Natural killer cell (primary cell): ENCODE measurements at places on chromosomes 2 and 18.

GRCh38 chr2:236857246-236857645 is 228.4 kb upstream of the COPS8 start:
- DNase-seq = no peak

GRCh38 chr2:16614314-16614860 is 51.2 kb downstream of the CYRIA start:
- no peak for DNase-seq

GRCh38 chr2:236587861-236588815 is 18.5 kb downstream of the ACKR3 start:
- DNase-seq = no peak

DNA sequence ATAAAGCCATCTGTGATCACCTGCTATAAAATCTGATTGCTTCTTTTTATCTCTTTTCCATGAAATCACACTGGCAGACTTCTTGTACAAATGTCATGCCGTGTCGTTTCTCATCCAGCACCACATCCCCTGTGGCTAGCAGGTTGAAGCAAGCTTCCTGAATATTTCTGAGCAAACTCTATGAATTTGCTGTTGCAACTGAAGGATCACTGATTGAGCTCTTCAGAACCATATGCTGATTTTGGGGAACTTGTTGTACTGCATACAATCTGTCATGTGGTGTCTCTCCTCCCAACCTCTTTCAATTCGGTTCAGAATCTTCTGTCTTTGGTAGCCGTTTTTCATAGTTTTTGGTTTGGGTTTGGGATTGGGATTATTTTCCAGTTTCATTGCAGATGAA is 57.7 kb upstream of the RBMS1 start:
- peak; percentile 6 for DNase-seq

DNA sequence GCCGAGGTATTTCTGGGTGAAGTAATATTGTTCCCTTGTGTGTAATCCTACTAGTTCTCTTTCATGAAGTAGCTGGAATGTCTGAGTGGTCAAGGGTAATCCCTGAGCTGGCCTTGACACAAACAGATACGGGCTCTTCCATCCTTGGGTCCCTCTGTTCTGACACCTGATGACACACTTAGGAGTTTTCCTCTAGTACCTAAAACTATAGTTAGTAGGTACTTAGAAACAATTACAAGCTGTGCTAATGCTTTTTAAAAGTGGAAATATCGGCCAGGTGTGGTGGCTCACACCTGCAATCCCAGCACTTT is 59.2 kb upstream of the IL1R1 start:
- DNase-seq = no peak

GRCh38 chr2:241762933-241763369 is 13.7 kb upstream of the GAL3ST2 start:
- DNase-seq = peak; percentile 86

DNA sequence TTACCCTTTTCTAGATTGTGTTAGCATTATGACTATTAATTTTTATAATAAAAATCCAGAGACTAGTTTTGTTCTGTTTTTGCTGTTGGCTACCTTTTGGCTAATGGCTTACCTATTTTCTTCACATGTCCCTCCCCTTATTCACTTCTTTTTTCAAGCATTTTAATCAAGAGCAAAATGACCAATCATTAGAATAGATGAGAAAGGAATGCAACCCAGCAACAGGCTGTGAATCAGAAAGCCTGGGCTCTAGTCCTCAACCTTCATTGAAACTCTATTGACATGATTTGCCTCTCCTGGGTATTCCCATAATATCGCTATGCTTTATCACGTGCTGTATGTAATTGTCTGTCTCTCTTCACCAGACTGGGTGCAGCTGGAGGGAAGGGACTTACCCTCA is 370.1 kb downstream of the IRS1 start:
- DNase-seq = no peak

- DNase-seq = no peak
Observed at GRCh38 chr2:41084321-41084720, 632.4 kb upstream of the SLC8A1 start.

GRCh38 chr2:15072836-15073235 is 440.3 kb downstream of the LRATD1 start:
- DNase-seq = no peak

DNA sequence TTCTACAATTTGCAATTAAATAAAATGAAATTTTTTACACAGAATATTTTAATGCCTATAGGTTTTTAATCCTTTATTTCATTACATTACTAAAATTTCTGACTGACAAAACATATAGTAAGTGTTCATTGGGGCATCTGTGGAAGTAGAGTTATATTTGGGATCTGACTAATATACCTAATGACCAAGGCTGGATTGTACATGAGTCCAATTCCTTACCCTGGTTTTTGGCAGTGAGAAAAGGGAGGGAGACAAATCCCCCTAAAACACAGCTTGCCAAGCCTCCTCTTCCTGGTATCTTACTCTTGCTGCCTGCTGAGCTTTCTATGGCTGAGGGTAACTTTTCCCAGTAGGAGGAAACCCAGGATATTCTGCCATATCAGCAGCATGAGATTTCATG is 149.4 kb upstream of the CDH20 start:
- no peak for DNase-seq

DNA sequence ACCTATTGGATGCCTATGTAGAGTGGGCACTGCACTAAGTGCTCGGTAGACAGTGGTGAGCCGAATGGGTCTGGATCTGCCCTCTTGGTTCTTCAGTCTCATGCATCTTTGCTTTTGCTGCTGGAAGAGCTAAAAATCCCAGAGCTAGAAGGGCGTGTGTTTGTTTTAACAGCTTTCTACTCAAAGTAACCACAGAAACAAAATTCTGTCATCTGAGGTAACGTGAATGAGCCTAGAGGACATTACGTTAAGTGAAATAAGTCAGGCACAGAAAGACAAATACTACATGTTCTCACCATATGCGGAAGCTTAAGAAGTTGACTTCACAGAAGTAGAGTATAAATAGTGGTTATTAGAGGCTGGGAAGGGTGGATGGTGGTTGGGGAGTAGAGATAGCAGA is 119.8 kb downstream of the PLB1 start:
- no peak for DNase-seq

- DNase-seq = no peak
Observed at GRCh38 chr18:79111483-79111882, 42.3 kb downstream of the ATP9B start.

- DNase-seq = no peak
Observed at GRCh38 chr2:149661844-149662243, 74.3 kb upstream of the MMADHC start.

GRCh38 chr2:224997802-224998201 is 44.5 kb downstream of the DOCK10 start:
- DNase-seq = no peak

- no peak for DNase-seq
Observed at GRCh38 chr2:231522418-231523180, 7.6 kb downstream of the NMUR1 start.

GRCh38 chr2:111905990-111906735 is 7.8 kb downstream of the MERTK start:
- DNase-seq = peak; percentile 14

GRCh38 chr2:406231-406630 is 118.3 kb upstream of the ALKAL2 start:
- no peak for DNase-seq

- DNase-seq = peak; percentile 50
Observed at GRCh38 chr2:111698743-111699554, 185.0 kb downstream of the ANAPC1 start.

DNA sequence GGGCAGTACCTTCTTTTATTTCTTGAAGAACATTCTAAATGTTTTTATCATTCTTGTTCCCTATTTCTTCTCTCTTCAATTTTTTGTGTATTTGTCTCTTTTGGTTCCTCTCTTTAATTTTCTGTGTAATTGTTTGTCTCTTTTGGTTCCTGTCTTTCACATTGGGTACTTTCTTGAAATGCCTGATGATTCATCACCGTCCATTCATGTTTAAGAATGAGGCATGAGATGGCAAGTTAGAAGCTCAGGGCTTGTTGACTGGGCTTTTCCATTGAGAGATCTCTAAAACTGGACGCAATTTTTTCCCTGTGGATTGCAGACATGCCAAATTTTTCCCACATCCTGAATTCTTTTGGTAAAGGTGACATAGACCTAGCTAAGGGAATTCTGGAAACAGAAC is 33.7 kb upstream of the IL1R2 start:
- DNase-seq = no peak

DNA sequence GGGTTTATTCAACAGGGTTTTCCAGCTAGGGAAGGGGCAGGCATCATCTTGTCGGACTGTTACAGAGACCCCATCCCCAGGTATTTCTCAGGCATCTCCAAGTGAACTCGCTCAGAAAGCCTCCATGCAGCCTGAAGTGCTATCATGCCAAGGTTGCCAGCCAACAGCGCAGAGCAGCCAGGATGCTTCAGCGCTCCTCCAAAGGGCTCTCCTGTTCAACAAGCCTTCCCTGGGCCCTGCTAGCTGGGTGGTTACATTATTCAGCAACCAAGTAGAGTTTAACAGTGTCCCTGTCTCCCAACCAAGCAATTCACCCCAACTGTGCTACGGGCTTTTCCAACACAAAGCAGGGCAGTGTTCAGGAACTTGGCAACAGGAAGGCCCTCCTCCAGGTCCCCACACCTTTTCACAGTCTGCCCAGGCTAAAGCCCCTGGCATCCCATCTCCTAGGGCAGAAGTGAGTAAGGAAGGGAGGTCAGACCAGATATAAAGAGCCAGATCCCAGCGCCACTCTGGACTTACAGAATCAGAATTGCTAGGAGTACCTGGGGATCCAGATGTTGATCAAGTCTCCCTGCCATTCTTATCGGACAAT is 52.9 kb downstream of the ZBTB7C start:
- DNase-seq = no peak

DNA sequence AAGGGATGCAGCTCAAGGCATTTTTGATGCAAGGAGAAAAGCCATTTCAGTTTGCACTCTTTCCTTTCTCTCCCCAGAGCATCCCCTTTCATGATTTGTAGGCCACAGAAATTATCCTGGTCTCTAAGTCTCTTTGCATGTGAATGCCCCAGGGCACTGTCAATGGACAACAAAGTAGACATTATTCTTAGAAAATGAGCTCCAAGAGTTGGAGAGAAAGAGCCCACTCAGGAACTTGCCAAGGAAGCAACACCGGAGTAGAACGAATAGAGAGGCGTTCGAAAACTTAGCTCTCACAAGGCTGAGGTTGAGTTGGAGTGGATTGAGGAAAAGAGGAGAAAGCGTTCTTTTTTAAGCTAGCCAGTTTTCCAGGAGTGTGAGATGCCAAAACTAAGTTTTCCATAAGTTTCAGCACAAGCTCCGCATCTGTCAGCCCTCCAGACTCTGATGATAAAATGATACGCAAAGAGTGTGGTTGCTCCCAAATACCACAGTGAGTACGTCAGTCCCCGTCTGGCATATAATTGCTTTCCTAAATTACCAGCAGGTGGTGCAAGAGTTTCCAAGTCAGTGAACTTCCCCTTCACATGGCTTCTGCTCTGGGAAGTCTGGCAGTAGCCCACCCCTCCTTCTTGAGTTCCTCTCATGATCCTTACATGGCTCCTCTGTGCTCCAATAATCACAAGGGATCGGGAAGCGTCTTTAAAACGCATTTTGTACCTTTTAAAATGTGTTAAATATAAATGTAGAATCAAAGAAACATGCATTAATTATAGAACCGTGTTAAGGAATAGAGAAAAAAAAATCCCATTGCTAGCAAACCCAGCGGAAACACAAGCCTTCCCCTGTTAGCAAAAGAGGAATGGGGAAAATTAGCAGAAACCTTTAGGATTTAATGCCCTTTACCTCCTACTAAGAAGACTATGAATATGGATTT is 1060.6 kb upstream of the FANCL start:
- peak; percentile 60 for DNase-seq

DNA sequence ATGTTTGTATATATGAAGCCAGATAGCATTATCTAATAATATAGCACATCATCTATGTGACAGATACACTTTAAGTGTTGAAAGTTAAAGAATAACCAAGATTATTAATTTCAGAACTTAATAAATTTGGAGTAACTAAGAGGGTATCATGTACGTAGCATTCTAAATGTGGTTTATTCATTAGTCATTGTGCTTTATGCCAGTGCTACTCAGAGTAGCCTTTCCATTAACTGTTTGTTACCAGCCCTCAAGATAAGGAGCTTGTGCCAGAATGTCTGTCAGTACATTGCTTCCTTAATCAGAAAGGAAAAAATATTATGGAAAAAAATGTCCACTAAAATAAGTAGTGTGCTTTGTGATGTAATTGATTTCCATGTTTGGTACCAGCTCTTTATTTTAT is 94.9 kb upstream of the TWSG1 start:
- DNase-seq = no peak

GRCh38 chr2:132645722-132646539 is 24.1 kb downstream of the LYPD1 start:
- no peak for DNase-seq

DNA sequence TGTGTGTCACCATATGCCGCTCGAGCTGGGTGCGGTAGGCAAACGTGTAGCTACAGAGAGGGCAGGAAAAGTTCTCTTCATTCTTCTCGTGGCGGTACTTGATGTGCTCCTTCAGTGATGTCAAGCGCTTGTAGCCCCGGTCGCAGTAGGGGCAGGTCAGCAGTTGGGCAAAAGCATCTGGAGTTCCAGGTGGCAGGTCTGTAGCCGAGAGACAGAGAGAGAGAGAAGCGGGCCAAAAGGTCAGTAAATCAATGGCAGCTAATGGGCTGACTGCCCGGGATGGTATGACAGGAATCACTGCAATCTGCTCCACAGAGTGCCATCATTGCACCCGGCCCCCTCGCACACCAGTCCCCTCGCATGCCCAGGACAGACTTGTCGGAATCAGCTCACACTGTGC is 116.0 kb downstream of the ZEB2 start:
- no peak for DNase-seq

GRCh38 chr2:134581877-134582546 is 136.8 kb downstream of the TMEM163 start:
- no peak for DNase-seq

DNA sequence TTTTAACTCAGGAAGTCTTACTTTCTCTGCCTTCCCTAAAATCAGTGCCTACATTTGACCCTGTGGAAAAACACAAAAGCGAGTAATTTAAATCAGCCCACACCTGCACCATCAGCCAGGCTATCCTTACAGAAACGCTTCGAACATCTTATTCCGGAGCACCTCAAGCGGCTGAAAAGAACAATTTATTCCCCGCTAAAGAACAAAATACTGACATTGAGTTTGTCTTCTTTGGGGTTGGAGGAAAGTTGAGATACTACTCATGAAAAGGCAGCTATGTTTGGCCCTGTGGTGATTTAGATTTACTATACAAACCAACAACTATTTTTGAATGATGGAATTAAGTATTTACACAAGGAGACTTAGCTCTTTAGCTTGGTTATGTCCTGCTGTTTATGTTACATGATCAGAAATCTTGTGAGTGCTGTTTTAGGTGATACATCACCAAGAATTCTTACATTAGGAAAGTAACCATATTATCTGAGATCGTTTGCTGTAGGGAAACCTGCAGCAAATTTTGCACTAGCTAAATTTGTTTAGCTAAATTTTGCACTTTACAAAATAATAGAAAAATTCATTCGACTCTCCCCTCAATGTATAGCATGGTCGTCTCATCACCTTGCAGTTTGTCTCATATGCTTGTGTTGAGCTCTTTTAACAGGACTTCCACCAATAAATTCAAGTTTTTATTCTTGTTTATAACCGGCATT is 158.8 kb upstream of the SIX2 start:
- no peak for DNase-seq

GRCh38 chr2:195520671-195521155 is 136.3 kb upstream of the SLC39A10 start:
- DNase-seq = no peak
